ENCODE measurements at places on chromosomes 7 and 10. TPM values are rescaled to one million over a fixed set of nuclear protein-coding genes. Genes with fewer than 3 reads are reported as not detected.

Gene CALHM2
- total RNA-seq: 19.7 TPM

Gene HELLS
- total RNA-seq: 76.8 TPM

Gene FUOM
- total RNA-seq: 9.5 TPM

Gene ELN
- total RNA-seq: 0.89 TPM

Gene DLX5
- not detected for total RNA-seq

Gene EGR2
- total RNA-seq: 1.6 TPM

Gene TRIL
- 0.25 TPM for total RNA-seq

Gene TRIM73
- 0.55 TPM for total RNA-seq

Gene GPR26
- not detected for total RNA-seq

Gene MDFIC
- 56.2 TPM for total RNA-seq

Gene NUTM2B
- total RNA-seq: 0.37 TPM

Gene SFRP4
- 3.2 TPM for total RNA-seq

Gene CACUL1
- total RNA-seq: 25.1 TPM

Gene GPC2
- total RNA-seq: 1.2 TPM

Gene PLCE1
- total RNA-seq: 2.2 TPM

Gene PAXIP1
- 7.6 TPM for total RNA-seq

Gene SPDYE8
- total RNA-seq: not detected

Gene CNPY1
- not detected for total RNA-seq

Gene TMEM236
- 0.11 TPM for total RNA-seq

Gene TSPAN13
- total RNA-seq: 9.7 TPM

Gene CHRM2
- total RNA-seq: 2.2 TPM

Gene PIK3AP1
- total RNA-seq: 0.12 TPM

Gene HOXA6
- total RNA-seq: 1.7 TPM

Gene FRAT1
- 2.7 TPM for total RNA-seq

Gene TMED4
- 151 TPM for total RNA-seq

Gene CHN2
- total RNA-seq: 0.87 TPM

Gene VAX1
- total RNA-seq: not detected

Gene LEP
- 0.12 TPM for total RNA-seq

Gene TUBAL3
- not detected for total RNA-seq

Gene CTNNA3
- not detected for total RNA-seq

Gene LRRC4
- 0.22 TPM for total RNA-seq

Gene ITGB8
- 3.7 TPM for total RNA-seq

Gene ICA1
- total RNA-seq: 1.3 TPM

Gene LIPK
- total RNA-seq: not detected

Gene SFRP5
- total RNA-seq: not detected

All from uterine smooth muscle cell (primary cell).